Cardiac muscle cell (in vitro differentiated cells and primary cell): ENCODE measurements at places on chromosomes 6 and 20. TPM values are rescaled to one million over a fixed set of nuclear protein-coding genes. Genes with fewer than 3 reads are reported as not detected.

DNA sequence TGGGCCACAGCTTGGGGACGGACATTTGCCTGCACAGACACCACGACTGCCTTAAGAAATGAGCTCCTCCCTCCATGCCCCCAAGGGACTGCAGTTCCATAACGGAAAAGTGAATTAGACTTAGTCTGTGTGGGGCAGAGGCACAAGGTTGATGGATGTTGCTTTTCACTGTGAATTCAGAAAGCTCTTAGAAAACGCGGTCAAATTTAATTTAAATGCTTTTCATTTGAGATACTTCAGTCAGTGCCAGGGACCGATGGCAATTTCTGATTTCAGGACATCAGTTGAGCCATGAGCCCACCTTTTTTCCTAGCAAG, 356.4 kb downstream of the KIF16B start:
- no peak for DNase-seq
- no peak overlapping the region for H3K27ac ChIP-seq
- H3K27me3 ChIP-seq = no peaks in the 10 kb centered on the region

GRCh38 chr20:63095718-63096654, 89.2 kb upstream of the BHLHE23 start:
- no peak for DNase-seq
- no peak overlapping the region for H3K27ac ChIP-seq
- no peaks in the 10 kb centered on the region for H3K4me1 ChIP-seq
- no peaks in the 10 kb centered on the region for H3K36me3 ChIP-seq
- peaks cover 69% of the 10 kb centered on the region for H3K27me3 ChIP-seq

- H3K4me3 ChIP-seq = no peak overlapping the region
- no peaks in the 10 kb centered on the region for H3K27me3 ChIP-seq
- H3K36me3 ChIP-seq = peaks cover 4% of the 10 kb centered on the region
- peaks cover 5% of the 10 kb centered on the region for H3K4me1 ChIP-seq
These were observed 7.2 kb upstream of the SDCBP2 start for GRCh38 chr20:1335961-1336698.

DNA sequence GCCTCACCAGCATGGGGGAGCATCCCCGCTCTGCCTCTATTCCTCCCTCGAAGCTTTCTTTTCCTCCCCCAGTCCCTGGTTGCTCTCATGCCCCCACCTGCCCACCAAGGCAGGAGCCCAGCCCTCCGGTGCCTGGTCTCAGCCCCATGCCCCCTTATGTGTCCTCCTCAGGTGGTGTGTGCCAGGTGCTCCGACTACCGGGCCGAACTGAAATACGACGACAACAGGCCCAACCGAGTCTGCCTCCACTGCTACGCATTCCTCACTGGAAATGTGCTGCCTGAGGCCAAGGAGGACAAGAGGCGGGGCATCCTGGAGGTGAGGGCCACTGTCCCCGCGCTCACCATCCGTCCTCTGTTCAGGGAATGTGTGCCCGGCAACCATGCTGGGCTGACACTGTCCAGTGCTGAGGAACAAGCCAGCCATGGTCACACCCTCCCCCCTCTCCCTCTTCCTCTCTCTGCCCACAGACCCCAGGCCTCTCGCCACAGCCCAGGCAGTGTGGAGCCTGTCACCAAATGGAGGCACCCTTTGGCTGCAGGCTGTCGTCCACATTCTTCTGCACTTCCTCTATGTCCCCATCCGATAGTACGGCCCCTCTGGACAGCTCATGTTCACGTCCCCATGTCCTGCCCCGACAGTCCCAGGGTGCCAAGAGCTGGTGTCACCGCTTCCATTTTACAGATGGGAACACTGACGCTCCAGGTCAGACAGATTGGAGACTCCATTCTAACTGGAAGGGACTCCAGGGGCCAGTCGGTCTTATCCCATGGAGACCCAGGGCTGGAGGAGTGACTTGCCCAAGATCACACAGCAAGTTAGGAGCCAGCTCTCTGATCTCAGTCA, 20.4 kb downstream of the FGD2 start:
- DNase-seq = no peak
- no peak overlapping the region for H3K4me3 ChIP-seq
- no peaks in the 10 kb centered on the region for H3K36me3 ChIP-seq
- H3K27me3 ChIP-seq = no peaks in the 10 kb centered on the region
- no peak overlapping the region for H3K27ac ChIP-seq
- no peaks in the 10 kb centered on the region for H3K4me1 ChIP-seq

DNA sequence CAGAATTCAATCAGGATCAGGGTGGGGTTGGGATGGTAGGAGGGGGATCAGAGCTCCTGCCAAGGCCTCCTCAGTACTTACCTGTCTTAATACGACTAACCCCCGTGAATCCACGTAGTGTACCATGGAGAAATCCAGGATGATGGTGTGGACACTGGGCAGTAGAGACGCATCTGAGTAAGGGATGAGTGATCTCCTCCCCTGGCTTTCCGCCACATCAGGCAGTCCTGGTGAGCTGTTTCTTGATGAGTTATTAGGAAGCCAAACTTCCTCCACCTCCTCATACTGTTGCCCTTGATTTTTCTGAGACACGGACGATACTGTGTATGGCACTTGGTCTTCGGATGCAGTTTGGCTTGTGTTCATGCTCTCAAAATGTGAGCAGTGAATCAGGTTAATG, 34.2 kb upstream of the SRPK1 start:
- no peak for DNase-seq
- no peak overlapping the region for H3K4me3 ChIP-seq
- no peaks in the 10 kb centered on the region for H3K4me1 ChIP-seq

GRCh38 chr6:139987091-139987490, 612.6 kb upstream of the CITED2 start:
- peaks cover 30% of the 10 kb centered on the region for H3K4me1 ChIP-seq
- H3K27me3 ChIP-seq = no peaks in the 10 kb centered on the region
- no peak overlapping the region for H3K27ac ChIP-seq
- DNase-seq = no peak

DNA sequence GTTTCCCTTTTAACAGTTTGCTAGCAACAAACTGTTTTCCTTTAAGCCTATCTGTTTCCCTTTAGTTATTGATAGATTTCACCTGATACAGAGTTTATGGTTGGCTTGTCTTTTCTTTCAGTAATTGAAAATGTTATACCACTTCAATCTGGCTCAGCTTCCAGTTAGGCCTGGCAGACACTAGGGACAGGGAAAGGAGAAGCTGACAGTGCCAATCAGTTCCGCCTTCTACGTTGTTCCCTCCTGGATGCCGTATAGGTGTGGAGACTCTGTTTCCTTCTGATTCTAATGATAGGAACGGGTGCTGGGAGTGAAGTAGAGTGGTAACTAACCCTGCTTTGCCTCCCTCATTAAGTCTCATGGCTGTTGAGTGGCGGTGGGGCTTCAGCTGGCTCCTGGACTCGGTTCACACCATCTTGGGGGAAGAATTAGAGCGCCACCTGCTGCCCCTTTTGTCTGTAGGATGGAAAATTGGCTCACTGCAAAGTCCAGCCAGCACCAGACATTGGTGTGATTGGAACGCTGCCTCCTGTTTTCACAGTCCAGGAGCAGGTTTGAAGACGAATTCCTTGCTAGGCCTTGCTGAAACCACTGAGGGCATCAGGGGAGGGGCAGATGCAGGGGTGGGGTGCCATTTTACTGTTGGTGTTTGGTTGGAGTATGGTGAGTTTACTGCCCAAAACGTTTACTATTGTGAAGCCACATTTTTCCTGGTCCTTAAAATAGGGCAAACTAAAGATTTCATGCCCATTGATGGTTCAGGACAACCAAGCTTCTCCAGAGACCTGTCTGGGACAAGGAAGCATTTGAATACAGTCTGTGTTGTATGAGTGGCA, 1729.5 kb downstream of the GRIK2 start:
- H3K27me3 ChIP-seq = no peaks in the 10 kb centered on the region
- H3K27ac ChIP-seq = no peak overlapping the region
- no peak overlapping the region for H3K4me3 ChIP-seq
- no peaks in the 10 kb centered on the region for H3K36me3 ChIP-seq

DNA sequence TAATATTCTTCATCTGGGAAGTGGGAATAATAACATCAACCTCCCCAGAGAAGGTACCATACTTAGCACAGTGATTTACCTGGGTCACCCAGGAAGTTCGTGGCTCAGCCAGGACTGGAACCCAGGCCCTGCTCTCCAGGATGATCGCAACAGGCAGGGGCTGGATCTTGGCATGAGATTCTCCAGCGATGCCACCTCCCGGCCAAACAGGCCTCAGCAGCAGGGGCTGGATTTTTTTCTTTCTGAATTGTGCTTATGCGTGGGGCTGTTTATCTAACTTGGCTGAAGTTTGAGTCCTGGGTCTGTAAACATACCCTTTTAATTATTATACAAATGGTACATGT, 129.5 kb upstream of the PTPN1 start:
- H3K27ac ChIP-seq = no peak overlapping the region
- no peaks in the 10 kb centered on the region for H3K36me3 ChIP-seq
- no peak overlapping the region for H3K4me3 ChIP-seq
- peaks cover 8% of the 10 kb centered on the region for H3K4me1 ChIP-seq

GRCh38 chr6:72787391-72788031, 165.6 kb downstream of the KCNQ5 start:
- peaks cover 3% of the 10 kb centered on the region for H3K36me3 ChIP-seq
- H3K27me3 ChIP-seq = no peaks in the 10 kb centered on the region
- peaks cover 66% of the 10 kb centered on the region for H3K4me1 ChIP-seq
- H3K4me3 ChIP-seq = no peak overlapping the region

DNA sequence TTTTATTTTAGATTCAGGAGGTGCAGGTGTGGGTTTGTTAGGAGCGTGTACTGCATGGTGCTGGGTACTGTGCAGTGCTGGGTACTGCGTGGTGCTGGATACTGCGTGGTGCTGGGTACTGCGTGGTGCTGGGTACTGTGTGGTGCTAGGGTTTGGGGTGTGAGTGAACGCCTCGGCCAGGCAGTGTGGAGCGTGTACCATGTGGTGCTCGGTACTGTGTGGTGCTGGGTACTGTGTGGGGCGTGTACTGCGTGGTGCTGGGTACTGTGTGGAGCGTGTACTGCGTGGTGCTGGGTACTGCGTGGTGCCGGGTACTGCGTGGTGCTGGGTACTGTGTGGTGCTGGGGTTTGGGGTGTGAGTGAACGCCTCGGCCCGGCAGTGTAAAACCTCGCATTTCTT, 62.9 kb downstream of the WDR27 start:
- no peak overlapping the region for H3K4me3 ChIP-seq
- no peaks in the 10 kb centered on the region for H3K27me3 ChIP-seq
- peaks cover 6% of the 10 kb centered on the region for H3K4me1 ChIP-seq
- DNase-seq = no peak

DNA sequence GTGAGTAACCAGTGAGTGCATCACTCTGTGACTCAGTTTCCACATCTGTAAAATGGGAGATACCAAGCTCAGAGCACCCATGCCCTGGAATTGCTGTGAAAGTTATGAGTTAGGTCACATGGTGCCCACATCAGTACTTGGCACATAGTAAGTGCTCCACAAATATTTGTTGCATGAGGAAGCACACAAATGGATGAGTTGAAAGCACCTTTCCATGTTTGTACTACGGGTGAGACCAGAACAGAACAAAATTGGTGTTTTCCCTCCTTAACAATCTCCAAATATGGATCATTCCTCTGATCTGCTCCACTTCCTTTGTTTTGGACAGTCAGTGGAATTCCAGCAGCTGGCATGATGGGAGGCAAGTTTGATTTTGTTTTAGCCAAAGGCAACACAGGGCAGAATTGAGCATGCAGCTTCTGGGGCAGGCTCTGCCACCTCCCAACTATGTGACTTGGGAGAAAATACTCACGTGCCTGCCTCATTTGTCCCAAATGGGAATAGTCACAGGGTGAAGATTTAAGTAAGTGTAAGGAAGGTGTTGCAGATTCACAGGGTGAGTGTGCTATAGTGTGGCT, 503.7 kb upstream of the SULF2 start:
- no peaks in the 10 kb centered on the region for H3K36me3 ChIP-seq
- no peak overlapping the region for H3K27ac ChIP-seq
- no peak overlapping the region for H3K4me3 ChIP-seq
- H3K4me1 ChIP-seq = peaks cover 3% of the 10 kb centered on the region

- H3K4me1 ChIP-seq = peaks cover 67% of the 10 kb centered on the region
- H3K27me3 ChIP-seq = no peaks in the 10 kb centered on the region
- H3K36me3 ChIP-seq = peaks cover 21% of the 10 kb centered on the region
- no peak for DNase-seq
These were observed 21.3 kb downstream of the RBM38 start for GRCh38 chr20:57412347-57413029.

DNA sequence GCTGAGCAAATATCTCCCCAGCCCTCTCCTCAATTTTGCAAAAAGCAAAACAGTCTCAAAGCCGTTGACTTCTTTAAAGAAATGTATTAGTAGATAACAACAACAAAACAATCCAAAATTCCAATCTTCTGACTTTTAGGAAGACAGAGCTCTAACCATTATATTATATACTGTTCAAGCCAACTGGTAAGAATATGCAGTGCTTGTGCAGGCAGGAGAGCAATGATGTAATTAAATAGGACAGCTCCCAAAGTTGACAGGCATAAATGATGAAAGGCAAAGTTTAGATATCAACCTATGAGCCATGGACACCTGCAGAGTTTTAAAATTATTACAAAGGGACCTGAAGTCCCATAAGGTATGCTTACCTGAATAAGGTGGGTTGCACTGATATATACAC, 16.6 kb upstream of the CEP85L start:
- H3K27me3 ChIP-seq = no peaks in the 10 kb centered on the region
- no peak overlapping the region for H3K4me3 ChIP-seq
- no peak overlapping the region for H3K27ac ChIP-seq
- DNase-seq = peak; percentile 13
- H3K36me3 ChIP-seq = no peaks in the 10 kb centered on the region

DNA sequence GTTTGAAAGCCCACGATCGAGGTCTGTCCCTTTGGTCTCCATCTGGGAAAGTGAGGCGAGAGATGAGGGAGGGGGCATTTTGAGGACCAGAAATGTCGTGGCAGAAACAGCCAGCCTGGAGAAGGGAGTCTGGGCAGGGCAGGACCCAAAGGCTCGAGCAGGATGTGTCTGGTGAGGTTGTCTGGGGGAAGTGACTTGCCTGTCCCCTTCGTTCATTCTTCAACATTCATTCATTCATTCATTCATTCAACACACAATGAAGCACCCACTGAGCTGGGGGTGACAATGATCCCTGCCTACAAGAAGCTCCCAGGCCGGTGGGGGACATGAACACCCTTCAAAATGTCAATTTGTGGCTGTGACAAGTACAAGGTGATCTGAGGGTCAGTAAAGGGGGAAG, 80.5 kb downstream of the CEBPB start:
- H3K27ac ChIP-seq = no peak overlapping the region
- no peaks in the 10 kb centered on the region for H3K27me3 ChIP-seq
- H3K4me3 ChIP-seq = no peak overlapping the region
- H3K4me1 ChIP-seq = no peaks in the 10 kb centered on the region

- no peaks in the 10 kb centered on the region for H3K27me3 ChIP-seq
- no peak overlapping the region for H3K4me3 ChIP-seq
- no peak overlapping the region for H3K27ac ChIP-seq
- no peaks in the 10 kb centered on the region for H3K36me3 ChIP-seq
- DNase-seq = no peak
- no peaks in the 10 kb centered on the region for H3K4me1 ChIP-seq
These were observed 357.1 kb downstream of the MAFB start for GRCh38 chr20:40331807-40332560.

Gene TENT5A
- 6.5 and 9.2 TPM in 2 replicates for total RNA-seq

Gene RAET1L
- total RNA-seq = not detected in 2 replicates

Gene C20orf96
- 6.2 and 9.3 TPM in 2 replicates for total RNA-seq

Gene RNF217
- total RNA-seq = 20.6 and 27.1 TPM in 2 replicates

Gene SRC
- 26.5 and 34.3 TPM in 2 replicates for total RNA-seq

Gene PHACTR1
- 18.3 and 33.9 TPM in 2 replicates for total RNA-seq

Gene TBXT
- not detected in 2 replicates for total RNA-seq

Gene MRAP2
- 8.7 and 14.6 TPM in 2 replicates for total RNA-seq

Gene APCDD1L
- total RNA-seq = 0.21 and 0.46 TPM in 2 replicates
